ENCODE measurements at places on chromosomes 7 and 10. TPM values are rescaled to one million over a fixed set of nuclear protein-coding genes. Genes with fewer than 3 reads are reported as not detected.

DNA sequence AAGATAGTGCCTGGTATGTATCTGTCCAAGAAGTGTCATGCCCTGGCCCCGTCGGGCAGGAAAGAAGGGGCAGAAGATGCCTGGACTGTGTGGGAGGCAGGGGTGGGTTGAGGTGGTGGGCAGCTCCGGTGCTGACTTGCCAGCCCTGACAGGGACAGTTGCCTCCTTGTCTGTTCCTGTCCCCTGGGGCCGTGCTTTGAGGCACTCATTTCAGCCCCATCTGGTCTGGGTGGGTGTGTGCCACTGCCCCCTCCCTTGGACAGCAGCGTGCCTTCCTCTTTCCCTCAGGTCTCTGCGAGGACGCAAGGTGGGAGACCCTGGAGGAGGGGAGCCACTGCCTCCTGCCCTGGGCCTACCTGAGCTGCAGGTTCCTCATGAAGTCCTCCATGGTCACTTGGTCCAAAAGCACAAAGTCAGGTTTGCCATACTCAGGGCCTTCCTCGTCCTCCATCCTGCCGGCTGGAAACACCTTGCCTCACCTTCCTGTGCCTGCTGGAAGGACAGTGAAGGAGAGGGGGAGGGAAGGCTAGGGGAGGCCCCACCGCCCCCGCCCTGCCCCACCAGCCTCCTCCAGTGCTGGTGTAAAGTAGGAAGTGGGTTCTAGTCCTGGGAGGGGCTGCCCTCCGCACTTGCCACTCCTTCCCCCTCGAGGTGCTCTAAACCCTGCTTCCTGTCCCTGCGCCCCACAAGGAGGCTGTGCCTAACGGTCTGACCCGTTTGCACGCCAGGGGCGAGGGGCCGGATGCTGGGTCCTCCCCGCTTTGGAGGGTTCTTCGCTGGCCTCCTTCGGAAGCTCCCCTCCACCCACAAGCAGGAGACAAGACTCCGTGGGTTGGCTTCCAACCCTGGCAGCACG is at the start of gene MYO1G:
MYO1G (minus strand) TSS at position 505 of the 856 bp plus-strand sequence; CDS start at position 451, 54 bp downstream.
- DNase-seq = no peak

ATOH7 gene
- not detected for polyA plus RNA-seq

DNA sequence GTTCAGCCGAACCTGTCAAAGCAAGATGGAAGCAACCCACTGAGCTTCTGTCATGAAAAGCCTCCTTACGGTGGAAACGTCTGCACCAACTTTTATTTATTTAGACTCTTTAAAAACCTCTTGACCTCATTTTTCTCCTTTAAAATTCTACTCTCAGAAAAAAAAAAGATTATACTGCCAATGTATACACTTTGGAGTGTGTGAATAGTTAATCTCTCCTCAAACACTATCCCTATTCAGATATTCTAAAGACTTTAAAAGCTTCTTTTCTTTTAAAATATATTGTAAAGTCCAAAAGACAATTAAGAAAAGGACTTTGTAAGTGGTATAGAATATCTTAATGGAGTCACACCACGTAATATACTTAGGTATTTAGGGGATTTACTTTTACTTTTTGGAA is 335.2 kb upstream of the SEMA3D start:
- DNase-seq = no peak

- DNase-seq = no peak
These were observed 312.4 kb upstream of the DGKB start for GRCh38 chr7:15214976-15215375.

DNA sequence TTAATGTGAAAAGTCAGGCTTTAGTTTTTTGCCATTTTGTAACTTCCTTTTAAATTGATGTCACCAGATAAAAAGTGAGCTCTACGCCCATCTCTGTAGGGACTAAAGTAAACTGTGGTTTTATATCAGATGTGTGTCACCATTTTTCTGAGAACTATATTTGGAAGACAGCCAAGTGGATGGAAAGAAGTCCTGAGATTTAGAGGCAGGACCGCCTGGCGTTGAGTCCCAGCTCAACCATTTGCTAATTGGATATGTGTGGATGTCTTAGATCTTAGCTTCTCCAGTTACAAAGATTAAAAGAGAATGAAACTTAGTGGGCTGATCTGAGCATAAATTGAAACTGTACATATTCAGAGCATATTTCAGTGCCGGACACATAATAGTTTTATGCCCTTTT is 691.6 kb upstream of the CELF2 start:
- DNase-seq = no peak

DNA sequence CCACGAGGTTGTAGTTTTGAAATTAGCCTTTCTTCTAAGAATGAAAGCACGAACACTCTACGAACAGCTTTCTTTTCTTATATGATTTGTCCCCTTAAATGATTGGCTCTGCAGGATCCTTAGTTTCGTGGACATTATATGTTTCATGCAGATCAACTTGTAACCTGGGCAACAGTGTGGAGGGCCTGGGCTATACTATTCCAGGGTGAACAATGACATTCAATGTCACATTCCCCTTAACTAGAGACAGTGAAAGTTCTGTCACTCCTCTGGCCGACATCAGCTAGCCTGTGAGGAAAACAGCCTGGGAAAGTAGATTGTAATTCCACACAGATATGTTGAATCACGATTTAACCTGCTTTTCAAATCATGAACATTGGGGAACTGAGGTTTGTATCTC is 23.4 kb downstream of the TAS2R16 start:
- no peak for DNase-seq

GRCh38 chr10:77825965-77826364 is 100.6 kb downstream of the DLG5 start:
- no peak for DNase-seq

DNA sequence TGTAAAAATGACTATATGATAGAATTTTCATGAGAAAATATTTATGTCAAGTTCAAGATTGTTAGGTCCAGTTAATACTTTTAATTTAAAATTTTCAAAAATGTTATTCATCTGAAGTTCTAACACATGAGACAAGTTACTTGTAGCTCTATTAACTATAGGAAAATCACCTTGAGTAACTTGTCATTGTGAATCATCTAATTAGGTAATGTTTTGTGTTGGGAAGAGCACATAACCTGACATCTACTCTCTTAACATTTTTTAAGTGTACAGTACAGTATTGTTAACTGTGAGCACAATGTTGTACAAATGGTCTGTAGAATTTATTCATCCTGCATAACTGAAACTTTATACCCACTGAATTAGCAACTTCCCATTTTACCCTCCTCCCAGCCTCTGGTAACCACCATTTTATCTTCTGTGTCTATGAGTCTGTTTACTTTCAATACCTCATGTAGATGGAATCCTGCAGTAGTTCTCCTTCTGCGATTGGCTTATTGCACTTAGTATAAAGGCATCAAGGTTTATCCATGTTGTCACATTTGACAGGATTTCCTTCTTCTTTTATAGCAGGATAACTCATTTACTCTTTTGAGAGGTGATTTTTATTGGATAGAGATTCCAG is 54.6 kb downstream of the ARL4A start:
- no peak for DNase-seq

DNA sequence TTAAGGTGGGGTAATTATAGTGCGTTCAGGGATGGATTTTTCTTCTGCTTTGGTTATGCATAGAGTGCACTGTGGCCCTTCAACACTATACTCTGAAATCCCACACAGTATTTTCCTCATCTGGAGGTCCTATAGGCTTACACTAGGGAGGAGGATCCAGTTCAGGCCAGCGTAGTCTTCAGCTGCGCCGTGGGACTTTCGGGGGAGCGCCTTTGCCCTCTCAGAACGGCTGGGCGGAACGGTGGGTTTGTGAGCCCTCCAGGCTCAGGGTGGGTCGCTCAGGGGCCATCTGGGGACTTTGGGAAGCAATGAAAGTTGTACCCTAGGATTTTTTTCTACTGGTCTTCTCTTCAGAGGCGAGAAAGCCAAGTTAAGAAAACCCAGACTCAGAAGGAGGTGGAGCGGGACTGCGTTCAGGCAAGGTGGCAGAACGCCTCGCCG is 652 bp upstream of the VPS26A start:
- no peak for DNase-seq

DNA sequence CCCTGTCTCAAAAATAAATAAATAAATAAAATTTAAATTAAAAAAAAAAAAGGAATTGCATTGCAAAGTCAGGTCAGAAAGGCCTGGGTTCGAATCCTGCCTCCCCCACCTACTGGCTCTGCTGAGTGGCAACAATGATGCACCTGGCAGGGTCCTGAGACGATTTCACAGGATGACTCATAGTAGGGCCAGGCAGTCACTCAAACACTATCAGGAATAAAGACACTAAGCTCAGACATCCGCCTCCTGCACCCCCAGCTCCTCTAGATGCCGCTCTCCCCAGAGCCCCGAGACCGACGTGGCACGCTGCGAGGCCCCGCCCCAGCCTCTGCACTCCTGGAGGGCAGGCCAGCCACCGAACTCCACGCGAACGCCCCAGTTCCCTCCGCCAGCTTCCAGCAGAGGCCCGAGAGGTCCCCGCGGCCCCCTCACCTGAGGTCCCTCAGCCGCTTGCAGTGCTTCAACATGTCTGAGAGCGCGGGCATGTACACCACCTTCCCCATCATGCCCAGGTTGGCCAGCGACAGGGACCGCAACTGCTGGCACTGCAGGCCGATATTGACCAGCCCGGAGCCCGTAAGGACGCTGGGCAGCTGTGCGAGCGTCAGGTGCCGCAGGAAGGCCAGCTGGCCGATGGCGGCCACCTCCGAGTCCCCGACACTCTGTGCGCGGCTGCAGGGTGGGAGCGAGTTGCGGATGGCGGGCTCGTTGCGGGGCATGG is 76.6 kb upstream of the TNRC18 start:
- no peak for DNase-seq

CHPF2 gene
- polyA plus RNA-seq = 16.3 TPM

DNA sequence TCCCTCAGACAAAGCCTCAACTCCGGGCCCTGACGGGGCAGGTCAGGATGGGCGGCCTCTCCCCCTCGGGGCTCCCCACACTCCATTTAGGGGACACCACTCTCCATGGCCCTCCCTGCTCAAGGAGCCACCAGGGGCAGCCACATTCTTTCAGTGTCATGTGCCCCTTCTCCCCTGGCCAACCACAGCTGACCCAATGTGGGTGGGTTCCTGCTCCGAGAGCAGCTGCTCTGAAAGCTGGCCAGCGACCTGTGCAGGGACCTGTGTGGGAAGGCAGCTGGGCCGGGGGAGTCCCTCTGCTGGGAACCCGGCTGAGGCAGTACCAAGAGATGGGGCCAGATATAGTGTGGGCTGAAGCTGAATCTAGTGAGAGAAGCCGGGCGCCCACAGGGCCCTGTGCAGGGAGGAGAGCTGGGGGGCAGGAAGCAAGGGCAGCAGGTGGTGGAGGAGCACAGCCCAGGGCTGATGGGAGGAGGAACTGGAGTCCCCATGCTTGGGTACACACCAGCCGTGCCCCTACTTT is 40.6 kb upstream of the NPFFR1 start:
- DNase-seq = peak; percentile 48

DNA sequence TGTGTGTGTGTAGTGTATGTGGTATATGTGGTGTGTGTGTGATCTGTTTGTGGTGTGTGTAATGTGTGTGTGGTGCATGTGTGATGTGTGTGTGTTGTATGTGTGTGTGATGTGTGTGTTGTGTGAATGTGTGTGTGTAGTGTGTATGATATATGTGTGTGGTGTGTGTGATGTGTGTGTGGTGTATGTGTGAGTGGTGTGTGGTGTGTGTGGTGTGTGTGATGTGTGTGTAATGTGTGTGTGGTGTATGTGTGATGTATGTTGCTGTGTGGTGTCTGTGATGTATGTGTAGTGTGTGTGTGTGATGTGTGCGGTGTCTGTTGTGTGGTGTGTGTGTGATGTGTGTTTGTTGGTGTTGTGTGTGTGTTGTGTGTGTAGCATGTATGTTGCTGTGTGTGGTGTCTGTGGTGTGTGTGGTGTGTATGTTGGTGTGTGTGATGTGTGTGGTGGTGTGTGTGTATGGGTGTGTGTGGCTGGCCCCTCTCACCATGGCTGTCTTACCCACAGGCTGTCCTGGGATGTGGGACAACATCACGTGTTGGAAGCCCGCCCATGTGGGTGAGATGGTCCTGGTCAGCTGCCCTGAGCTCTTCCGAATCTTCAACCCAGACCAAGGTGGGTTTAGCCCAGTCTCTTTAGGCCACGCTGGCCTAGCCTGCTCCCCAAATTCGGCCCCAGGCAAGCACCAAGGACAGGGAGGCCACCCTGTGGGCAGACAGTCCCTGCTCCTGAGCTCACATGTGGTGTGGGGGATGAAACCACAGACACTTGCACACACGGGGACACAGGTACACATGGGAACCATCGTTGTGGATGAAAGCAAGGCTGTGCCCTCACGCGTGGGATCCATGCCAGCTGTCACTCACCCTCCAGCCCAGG is 25.6 kb downstream of the ADCYAP1R1 start:
- DNase-seq = no peak

DNA sequence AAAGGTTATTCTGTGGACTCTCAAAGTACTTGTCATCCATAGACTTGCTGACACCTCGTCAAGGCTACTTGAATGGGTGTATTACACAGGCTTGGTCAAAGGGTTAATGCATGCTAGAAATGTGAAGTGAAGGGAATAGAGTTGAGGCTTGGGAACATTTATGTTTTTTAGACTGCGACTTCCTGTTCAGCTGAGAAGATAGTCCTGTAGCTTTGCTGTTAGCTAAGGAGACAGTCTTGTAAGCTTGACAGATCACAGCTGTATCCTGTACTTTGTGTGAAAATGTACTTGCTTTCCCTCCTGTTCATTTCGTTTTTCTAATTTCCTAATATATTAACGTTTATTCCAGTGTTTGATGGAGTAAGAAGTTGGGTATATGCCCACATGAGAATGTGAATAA is 52.1 kb downstream of the ADD3 start:
- DNase-seq = no peak

RARRES2 gene
- 52.6 TPM for polyA plus RNA-seq

NUPR2 gene
- not detected for polyA plus RNA-seq

KNDC1 gene
- polyA plus RNA-seq = 7.8 TPM

EPDR1 gene
- polyA plus RNA-seq = 95.9 TPM

AVPI1 gene
- polyA plus RNA-seq = 4.0 TPM

DNA sequence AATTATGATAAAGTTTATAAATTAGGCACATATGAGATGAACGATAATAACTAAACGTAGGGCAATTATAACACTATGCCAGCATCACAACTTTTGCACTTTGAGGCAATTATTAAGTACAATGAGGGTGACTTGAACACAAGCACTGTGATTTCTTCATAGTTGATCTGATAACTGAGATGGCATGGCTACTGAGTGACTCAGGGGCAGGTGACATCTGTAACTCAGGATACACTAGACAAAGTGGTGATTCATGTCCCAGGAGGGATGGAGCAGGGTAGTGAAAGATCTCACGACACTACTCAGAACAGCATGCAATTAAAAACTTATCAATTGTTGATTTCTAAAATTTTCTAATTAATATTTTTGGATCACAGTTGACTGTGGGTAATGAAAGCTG is 98.3 kb upstream of the ARHGAP21 start:
- DNase-seq = no peak

FOXI2 gene
- 0.19 TPM for polyA plus RNA-seq

TLX1 gene
- not detected for polyA plus RNA-seq

GRCh38 chr10:3263082-3263481 is 90.5 kb upstream of the PITRM1 start:
- DNase-seq = no peak

- no peak for DNase-seq
These were observed 17.9 kb upstream of the CYREN start for GRCh38 chr7:135188298-135188984.

GRCh38 chr10:118003126-118003525 is 43.6 kb downstream of the RAB11FIP2 start:
- DNase-seq = peak; percentile 15

Measured in muscle of arm (tissue), 14 donors.